ENCODE measurements at places on chromosomes 4 and X.
A peak's percentile ranks its signal among the peaks of the same experiment; 100 is the strongest.

DNA sequence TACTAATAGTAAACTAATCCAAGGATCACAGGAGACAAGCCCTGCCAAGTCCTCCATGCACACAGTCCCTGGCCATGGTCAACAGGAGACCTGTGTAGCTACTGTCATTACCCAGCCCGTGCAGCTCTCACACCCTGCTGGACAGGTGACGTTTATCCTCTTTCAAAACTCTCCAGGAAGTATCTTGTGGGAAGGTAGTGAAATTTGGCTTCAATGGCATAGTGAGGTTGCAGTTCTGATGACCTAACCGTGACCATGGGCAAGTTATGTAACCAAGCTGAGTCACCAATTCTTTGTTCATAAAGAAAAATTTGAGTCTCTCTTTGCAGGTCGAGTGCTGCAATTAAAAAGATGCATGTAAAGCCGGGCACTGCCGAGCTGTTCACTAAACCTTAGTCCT is 11.3 kb upstream of the SLC2A9 start:
- peak; percentile 68 for DNase-seq

- DNase-seq: no peak
These were observed 121.4 kb upstream of the ANKRD50 start for GRCh38 chr4:124833831-124834505.

DNA sequence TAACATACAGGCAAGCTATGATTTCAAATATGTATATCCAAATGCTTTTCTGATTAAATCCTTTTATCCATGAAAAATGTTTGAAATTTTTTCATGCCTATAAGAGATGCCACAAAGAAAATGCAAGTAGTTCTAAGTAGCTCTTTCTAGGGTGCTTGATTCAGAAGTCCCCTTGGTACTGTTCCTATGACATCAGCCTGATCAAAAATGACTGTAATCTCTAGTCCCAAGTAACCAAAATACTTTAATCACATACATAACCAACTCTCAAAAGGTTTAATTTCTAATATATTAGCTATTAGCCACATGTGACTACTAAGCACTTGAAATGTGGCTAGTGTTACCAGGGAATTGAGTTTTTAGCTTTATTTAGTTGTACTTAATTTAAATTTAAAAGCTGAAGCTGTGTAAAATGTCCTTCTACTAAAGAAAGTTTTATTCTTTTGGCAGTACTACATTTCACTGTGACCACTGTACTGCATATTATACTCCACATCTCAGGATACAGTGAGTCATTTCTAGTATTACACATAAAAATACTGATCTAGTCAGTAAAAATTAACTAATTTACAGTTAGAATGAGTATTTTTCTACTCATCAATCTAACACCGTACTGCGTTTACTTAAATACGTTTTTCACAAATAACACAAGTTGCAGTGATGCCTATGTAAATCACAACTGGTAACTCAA is 33.9 kb downstream of the FBXW7 start:
- DNase-seq: peak; percentile 36

DNA sequence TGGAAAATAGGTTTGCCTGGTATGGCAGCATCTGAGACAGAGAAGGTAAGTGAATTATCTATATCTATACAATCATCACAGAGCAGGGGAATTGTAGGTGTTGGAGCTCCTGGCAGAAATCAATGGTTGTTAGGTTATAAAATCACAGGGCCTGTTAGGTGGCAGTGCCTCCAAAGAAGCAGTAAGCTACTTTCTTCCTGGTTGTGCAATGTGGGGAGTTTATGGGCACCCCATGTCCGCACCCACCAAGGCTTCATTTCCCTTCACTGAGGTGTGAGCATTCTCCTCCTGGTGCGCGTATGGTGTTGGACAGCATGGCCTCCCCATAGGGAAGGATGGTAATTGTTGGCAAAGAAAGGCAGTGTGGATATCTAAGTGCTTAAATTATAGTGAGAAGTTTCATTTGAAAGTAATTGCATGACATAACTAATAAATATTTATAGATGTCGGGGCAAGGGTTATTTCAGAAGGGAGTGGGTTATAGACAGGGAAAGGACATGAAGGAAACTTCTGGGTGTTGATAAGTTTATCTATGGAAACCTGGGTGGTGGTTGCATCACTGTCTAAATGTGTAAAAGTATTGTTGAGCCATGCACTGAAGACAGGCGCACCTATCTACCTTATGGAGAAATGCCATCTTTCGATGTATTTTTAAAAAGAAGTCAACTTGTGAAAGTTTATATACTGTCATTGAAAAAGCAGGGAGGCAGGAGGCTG is 153.7 kb downstream of the FRAS1 start:
- no peak for DNase-seq

- DNase-seq: no peak
These were observed 8.0 kb upstream of the PRDX4 start for GRCh38 chrX:23659339-23659738.

DNA sequence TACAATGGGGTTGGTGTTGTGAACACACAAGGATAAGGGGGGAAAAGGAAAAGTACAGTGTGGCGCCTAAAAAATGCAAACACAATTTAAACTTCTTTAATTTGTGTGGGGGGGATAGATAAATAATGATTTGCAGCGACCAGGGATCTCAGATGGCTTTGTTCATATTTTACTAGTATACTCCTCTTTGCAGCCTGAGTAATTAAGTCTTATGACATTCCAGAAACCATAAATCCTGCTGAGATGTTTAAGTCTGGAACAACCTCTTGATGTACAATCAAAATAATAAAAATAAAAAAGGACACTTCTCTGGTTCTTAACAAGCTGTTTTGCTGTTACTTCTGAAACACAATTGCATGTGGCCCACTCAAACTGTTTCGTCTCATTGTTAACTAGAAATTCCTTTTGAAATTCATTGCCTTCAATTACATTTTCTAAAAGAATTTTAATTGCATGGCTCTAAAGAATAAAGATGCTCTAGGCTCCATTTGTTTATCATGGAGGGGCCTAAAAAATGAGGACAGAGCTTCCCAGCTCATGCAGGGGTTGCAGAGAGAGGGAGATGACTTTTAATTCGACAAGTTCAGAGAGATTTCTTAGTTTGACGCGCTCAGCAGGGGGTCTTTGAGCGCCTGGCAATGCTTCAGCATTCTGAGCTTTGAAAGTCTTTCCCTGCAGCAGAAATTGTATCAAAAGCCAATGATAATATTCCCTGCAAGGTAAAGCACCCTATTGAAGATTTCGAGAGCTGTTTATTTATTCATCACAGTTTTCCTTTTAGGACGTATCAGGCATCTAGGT is 892.4 kb upstream of the TENM3 start:
- DNase-seq: no peak

GRCh38 chr4:127732623-127733328 is 2.6 kb downstream of the SLC25A31 start:
- DNase-seq: peak; percentile 51

DNA sequence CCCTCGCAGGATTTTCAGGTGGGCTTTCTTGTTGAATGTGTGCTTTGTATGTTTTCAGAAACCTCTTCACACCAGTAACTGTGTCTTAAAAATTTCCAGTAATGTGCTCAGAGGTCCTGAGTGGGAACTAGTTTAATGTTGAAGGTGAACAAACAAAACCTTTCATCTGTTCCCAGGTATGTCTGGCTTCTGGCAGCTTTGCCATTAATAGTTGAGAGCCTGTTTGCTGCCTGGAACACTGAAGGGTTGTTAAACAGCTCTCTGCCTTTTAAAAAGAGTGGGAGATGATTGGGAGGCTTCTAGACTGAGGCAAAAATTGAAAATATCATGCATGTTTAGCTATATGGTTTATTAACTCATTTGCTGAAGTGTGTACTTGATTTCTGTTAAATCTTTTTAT is 161.2 kb upstream of the AGTR2 start:
- no peak for DNase-seq

DNA sequence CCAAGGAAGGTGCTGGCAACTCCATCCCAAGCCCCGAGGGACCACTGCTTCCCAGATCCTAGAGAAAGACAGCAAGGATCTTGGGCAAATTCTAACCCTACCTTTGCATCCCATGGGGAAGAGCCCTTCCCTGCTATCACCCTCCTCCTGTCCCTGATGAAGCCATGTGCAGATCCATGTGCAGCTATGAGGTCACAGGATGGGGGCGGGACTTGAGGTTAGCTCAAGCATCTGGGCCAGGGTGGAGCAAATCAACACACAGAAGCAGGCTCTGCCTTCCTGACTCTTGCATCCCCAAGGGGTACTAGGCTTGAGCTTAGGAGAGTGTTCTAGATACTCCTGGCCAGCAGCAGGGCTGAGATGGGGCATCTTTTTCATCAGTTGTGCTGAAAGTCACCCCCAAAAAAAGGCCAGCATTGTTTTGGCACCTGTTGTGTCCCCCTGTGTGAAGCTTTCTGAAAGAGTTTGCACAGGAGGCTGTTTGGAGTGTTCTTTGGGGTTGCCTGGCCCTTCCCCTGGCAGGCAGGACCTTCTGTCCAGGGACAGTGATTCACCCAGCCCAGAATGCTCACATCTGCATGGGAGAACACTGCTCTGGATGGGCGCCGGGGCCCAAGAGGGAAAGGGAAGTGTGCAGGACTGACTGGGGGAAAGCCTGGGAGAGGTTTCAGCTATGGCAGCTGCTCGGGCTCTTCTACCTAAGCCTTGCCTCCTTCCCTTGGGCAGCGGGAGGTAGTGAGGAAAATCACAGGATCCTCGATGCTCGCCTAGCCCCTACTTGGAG is 50.8 kb downstream of the PRPS1 start:
- DNase-seq: peak; percentile 66

DNA sequence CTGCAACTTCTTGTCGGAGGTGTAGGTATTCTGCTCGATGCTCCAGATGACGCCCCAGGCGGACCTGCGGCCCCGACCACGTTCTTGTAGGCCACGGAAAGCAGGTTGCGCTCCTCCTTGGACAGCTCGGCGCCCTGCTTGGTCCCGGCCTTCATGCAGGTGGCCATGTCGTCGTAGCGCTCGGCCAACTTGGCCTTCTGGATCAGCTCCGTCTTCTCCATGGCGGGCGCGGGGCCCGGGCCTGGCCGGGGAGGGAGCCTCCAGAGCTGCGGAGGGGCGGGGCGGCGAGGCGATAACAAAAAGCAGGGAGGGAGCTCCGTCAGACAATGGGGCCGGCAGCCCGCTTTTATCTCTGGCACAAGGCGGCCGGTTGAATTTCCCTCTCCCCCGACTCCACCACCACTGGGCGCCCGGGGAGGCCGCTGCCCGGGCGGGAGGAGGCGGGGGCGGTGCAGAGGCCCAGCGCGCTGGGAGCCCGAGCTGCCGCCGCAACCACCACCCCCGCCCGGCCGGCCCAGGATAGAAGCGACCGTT is 28.3 kb upstream of the DRP2 start:
- peak; percentile 14 for DNase-seq

GRCh38 chr4:140103676-140104075 is 50.3 kb downstream of the MAML3 start:
- peak; percentile 80 for DNase-seq

GRCh38 chrX:120759685-120760084 is 116.0 kb downstream of the CT47B1 start:
- DNase-seq: no peak

DNA sequence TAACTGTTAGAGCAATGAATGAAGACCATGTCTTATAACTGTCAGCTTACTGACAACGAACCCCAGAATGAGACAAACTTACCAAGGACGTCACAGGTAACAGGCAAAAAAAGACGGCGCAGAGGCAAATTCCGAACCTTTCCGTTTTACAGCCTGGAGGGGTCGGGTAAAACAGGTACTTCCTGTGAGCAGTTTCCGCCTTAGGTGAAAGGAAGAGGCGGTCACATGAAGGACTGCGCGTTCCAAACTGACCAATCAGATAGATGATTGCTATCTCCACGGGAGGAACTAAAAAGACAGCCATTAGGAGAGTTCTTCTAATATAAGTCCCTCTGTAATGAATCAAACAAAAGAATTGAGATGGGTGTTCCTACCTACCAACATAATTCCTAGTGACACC is at the start of gene COX7B2:
TSS of gene COX7B2 (minus strand) at position 168 of the 400 bp plus-strand sequence. CDS start 174,053 bp downstream, outside the sequence.
- no peak for DNase-seq

DNA sequence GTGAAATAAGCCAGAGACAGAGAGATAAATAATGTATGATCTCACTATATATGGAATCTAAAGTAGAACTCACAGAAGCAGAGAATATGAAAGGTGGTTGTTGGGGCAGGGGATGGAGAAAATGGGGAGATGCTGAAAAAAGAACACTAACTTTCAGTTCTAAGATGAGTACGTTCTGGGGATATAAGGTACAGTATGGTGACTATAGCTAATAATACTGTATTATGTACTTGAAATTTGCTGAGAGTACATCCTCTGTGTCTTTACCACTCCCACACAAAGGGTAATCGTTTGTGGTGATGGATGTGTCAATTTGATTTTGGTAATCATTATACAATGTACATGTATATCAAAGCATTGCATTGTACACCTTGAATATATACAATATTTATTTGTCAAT is 6.6 kb downstream of the FBXL5 start:
- DNase-seq: no peak

- DNase-seq: peak; percentile 40
These were observed 809.0 kb downstream of the FAT4 start for GRCh38 chr4:126123611-126124325.

- DNase-seq: no peak
These were observed 29.1 kb downstream of the MCUB start for GRCh38 chr4:109589119-109589518.
